ENCODE measurements at places on chromosomes 7 and 10.

DNA sequence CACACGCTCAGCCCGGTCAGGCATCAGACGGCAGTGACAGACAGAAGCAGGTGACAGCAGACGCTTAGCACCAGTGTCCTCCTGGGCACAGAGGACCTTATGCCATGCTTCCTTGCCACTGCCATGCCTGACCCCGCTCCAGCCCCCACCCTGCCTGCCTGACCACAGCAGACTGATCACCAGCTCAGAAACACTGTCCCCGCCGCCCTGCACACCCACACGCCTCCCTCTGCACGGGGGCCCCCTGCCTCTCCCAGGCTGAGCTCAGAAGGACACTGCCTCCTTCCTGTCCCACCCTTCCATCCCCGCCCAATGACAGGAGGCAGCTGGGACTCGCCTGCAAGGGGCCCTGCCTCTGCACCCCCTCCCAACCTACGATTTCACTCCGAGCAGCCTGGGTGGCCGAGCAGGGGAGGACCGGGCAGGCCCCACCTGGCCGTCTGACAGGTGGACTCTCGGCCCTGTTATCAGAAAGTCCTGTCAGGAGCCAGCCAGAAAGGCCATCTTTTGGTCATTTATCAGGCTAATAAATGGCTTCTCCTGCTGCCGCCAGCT, 183.4 kb downstream of the ELFN1 start:
- no peak for DNase-seq

DNA sequence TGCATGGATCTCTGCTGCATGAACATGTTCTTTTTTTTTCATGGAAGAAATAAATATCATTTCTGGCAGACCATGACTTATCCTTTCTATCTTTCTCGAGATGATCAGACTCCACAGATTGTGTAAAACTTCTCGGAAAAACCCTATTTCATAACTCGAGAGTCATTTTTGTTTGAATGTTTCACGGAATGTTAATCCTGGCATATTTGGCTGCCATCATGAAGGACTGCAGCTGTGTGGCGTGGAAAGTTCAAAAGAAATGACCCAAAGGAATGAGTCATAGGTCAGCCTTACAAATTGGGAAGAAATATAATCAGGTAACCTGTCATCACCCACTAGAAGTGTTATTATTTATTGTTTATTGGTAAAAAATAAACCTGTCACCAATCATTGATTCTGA, 566.8 kb downstream of the SDK1 start:
- no peak for DNase-seq

DNA sequence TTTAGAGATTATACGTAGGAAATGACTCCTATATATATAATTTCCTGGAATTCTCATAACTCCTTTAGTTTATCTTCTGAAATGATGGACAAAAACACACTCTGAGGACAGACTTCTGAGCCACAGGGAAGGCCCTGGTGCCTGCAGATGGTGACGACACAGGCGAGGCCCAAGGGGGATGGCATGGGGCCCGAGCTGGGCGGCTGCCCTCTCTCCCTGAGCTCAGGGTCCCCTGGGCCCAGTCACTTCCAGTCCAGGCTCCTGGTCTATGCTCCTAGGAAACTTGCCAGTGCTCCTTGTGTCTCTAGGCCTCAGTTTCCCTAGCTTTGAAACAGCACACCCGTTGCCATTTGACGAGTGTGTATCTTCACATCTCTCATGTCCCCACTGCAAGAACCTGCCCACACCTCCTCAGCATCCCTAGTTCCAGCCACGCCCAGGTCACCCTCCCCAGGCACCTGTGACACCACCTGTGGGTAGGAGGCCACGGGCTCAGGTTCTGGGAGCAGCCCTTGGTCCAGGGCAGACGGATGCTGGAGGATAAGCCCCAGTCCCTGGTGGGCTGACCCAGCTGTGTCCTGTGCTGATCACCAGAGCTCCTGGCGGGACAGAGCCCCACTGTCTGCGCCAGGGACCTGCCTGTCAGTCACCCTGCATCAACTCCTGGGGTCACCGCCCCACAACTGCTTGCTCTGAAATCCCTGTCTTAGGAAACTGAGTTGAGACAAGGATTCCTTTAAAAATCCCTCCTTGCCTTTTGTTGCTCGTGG, 23.4 kb upstream of the SHH start:
- no peak for DNase-seq

- DNase-seq, result no peak
Observed at GRCh38 chr10:70853457-70853856, 34.9 kb downstream of the PCBD1 start.

GRCh38 chr7:2821161-2821841, 22.8 kb downstream of the GNA12 start:
- DNase-seq, result peak; percentile 68
